Activated T-cell treated with anti-CD3 and anti-CD28 coated beads, Interleukin-2, amount 50 U/mL, for 72 hours (primary cell): ENCODE measurements at places on chromosomes 12 and 14. TPM values are rescaled to one million over a fixed set of nuclear protein-coding genes. Genes with fewer than 3 reads are reported as not detected.

- H3K27me3 ChIP-seq = no peaks in the 10 kb centered on the region
- H3K36me3 ChIP-seq = no peaks in the 10 kb centered on the region
- H3K27ac ChIP-seq = no peak overlapping the region
- no peak for DNase-seq
Measured at GRCh38 chr12:87270919-87271318, 758.3 kb downstream of the C12orf50 start.

- no peaks in the 10 kb centered on the region for H3K4me1 ChIP-seq
- no peak overlapping the region for H3K4me3 ChIP-seq
- H3K36me3 ChIP-seq = no peaks in the 10 kb centered on the region
- no peak for DNase-seq
Measured at GRCh38 chr12:67220065-67220464, 49.1 kb upstream of the CAND1 start.

GRCh38 chr12:48334808-48335207 lies 15.9 kb downstream of the ZNF641 start:
- no peak overlapping the region for H3K4me3 ChIP-seq
- DNase-seq = no peak
- no peaks in the 10 kb centered on the region for H3K27me3 ChIP-seq
- no peak overlapping the region for H3K27ac ChIP-seq
- H3K36me3 ChIP-seq = no peaks in the 10 kb centered on the region

DNA sequence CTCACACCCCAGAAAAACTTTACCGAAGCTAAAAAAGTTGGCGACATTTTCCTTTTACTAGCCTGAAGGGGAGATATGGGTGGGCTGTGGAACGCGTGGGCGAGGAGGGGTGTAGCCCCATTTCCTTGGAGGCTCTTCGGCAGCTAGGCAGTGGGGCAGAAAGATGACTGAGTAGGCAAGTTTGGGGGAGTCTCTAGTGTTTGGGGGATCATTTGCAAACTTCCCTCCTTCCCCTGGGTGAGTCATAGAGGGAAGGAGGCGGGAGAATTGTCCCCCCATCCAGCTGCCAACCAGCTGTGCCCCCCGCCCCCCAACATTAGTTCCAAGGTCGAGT lies 2.3 kb downstream of the GLI1 start:
- H3K4me1 ChIP-seq = peaks cover 74% of the 10 kb centered on the region
- H3K36me3 ChIP-seq = peaks cover 1% of the 10 kb centered on the region
- no peak overlapping the region for H3K27ac ChIP-seq

The RIPK3 gene
- total RNA-seq = 18.6 TPM

The SDR9C7 gene
- 0.14 TPM for total RNA-seq

The RBM19 gene
- 84.8 TPM for total RNA-seq

DNA sequence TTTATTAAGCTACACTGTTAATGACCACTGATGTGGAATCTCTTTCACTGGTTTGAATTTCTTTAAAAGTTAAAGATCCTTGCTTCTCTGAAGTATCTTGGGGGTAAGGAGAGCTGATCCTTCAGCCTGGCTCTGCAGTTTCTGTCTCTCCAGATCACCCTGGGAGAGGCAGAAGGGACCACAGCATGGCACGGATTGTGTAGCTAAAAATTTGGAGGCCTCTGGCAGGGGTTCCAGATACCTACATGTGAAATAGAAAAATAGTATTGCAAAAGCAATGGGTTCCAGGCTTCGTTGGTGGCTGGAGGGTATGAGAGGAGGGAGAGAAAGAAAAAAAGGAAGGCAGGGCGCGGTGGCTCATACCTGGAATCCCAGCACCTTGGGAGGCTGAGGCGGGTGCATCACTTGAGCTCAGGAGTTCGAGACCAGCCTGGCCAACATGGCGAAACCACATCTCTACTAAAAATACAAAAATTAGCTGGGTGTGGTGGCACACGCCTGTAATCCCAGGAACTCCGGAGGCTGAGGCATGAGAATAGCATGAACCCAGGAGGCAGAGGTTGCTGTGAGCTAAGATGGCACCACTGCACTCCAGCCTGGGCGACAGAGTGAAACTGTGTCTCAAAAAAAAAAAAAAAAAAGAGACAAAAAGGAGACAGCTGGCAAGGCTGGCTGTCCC lies 3.4 kb downstream of the CHST11 start:
- peaks cover 12% of the 10 kb centered on the region for H3K36me3 ChIP-seq
- H3K4me3 ChIP-seq = peak overlapping the region; percentile 99
- no peaks in the 10 kb centered on the region for H3K27me3 ChIP-seq
- no peak for DNase-seq
- H3K27ac ChIP-seq = peak overlapping the region; percentile 97

GRCh38 chr12:3119192-3119755 lies 42.1 kb downstream of the TSPAN9 start:
- no peak overlapping the region for H3K27ac ChIP-seq
- peaks cover 21% of the 10 kb centered on the region for H3K4me1 ChIP-seq
- no peaks in the 10 kb centered on the region for H3K36me3 ChIP-seq
- peaks cover 20% of the 10 kb centered on the region for H3K27me3 ChIP-seq

DNA sequence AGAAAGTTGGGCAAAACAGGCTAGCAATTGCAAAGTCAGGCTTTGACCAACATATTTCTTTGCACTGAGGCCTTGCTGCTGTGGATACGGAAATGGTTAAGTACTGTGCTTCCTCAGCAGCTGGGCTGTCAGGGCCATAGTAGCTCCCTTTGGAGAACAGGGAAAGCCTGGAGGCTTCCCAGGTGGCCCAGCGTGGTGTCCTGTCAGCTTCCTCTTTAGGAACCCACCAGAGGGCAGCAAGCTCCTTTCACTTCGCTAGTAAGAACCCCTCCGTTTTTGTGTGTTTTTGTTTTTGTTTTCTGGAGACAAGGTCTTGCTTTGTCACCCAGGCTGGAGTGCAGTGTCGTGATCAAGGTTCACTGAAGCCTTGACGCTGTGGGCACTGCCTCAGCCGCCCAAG lies 1.7 kb upstream of the CFAP251 start:
- H3K27ac ChIP-seq = no peak overlapping the region
- no peak overlapping the region for H3K4me3 ChIP-seq
- no peaks in the 10 kb centered on the region for H3K27me3 ChIP-seq
- DNase-seq = no peak
- peaks cover 13% of the 10 kb centered on the region for H3K36me3 ChIP-seq

- peaks cover 26% of the 10 kb centered on the region for H3K4me1 ChIP-seq
- DNase-seq = no peak
- no peaks in the 10 kb centered on the region for H3K36me3 ChIP-seq
- no peak overlapping the region for H3K4me3 ChIP-seq
- H3K27ac ChIP-seq = no peak overlapping the region
Measured at GRCh38 chr12:89391726-89392336, 39.5 kb upstream of the DUSP6 start.

- DNase-seq = no peak
- H3K4me3 ChIP-seq = no peak overlapping the region
- no peak overlapping the region for H3K27ac ChIP-seq
- H3K27me3 ChIP-seq = no peaks in the 10 kb centered on the region
Measured at GRCh38 chr12:96392397-96392796, 7.8 kb downstream of the CDK17 start.

The TMCC3 gene
- 0.77 TPM for total RNA-seq

The FGF6 gene
- total RNA-seq = not detected

DNA sequence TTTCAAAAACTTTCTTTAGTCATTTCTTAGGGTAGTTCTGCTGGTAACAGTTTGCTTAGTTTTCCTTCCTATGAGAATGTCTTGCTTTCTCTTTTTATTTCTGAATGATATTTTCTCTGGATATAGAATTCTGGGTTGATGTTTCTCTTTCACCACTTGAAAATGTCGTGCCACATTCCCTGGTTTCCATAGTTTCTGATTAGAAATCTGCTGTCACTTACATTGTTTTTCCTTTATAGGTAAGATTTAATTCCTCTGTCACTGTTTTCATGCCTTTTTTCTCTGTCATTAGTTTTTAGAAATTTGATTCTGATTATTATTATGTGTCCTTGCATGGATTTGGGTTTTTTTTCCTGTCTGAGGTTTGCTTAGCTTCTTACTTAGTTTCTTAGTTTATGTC lies 77.3 kb upstream of the PCNX4 start:
- H3K4me3 ChIP-seq = no peak overlapping the region
- no peaks in the 10 kb centered on the region for H3K27me3 ChIP-seq
- no peak for DNase-seq

The TMTC2 gene
- 4.7 TPM for total RNA-seq

DNA sequence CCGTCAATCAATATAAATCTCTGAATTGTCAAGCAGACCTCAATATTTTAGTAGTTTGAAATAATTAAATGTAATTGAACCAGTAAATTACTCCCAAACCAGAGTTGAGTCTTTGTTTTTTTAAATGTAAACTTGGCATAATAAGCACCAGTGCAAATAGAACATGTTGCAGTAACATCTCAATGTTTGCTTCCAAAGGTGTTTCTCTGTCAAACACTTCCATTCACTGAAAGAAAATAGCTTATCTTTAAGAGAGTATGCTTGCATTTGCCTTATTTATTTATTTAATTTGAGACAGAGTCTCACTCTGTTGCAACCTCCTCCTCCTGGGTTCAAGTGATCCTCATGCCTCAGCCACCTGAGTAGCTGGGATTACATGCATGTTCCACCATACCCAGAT lies 39.9 kb upstream of the EGLN3 start:
- peaks cover 8% of the 10 kb centered on the region for H3K4me1 ChIP-seq
- H3K36me3 ChIP-seq = no peaks in the 10 kb centered on the region
- H3K27ac ChIP-seq = peak overlapping the region; percentile 8
- no peak for DNase-seq
- no peaks in the 10 kb centered on the region for H3K27me3 ChIP-seq

GRCh38 chr12:108313241-108313605 lies 25.9 kb downstream of the CMKLR1 start:
- no peak overlapping the region for H3K4me3 ChIP-seq
- no peaks in the 10 kb centered on the region for H3K36me3 ChIP-seq
- peaks cover 16% of the 10 kb centered on the region for H3K4me1 ChIP-seq
- H3K27me3 ChIP-seq = no peaks in the 10 kb centered on the region
- H3K27ac ChIP-seq = no peak overlapping the region

- no peak for DNase-seq
- no peak overlapping the region for H3K4me3 ChIP-seq
- H3K27me3 ChIP-seq = no peaks in the 10 kb centered on the region
- no peak overlapping the region for H3K27ac ChIP-seq
- no peaks in the 10 kb centered on the region for H3K36me3 ChIP-seq
Measured at GRCh38 chr12:127664901-127665300, 602.1 kb upstream of the TMEM132C start.

DNA sequence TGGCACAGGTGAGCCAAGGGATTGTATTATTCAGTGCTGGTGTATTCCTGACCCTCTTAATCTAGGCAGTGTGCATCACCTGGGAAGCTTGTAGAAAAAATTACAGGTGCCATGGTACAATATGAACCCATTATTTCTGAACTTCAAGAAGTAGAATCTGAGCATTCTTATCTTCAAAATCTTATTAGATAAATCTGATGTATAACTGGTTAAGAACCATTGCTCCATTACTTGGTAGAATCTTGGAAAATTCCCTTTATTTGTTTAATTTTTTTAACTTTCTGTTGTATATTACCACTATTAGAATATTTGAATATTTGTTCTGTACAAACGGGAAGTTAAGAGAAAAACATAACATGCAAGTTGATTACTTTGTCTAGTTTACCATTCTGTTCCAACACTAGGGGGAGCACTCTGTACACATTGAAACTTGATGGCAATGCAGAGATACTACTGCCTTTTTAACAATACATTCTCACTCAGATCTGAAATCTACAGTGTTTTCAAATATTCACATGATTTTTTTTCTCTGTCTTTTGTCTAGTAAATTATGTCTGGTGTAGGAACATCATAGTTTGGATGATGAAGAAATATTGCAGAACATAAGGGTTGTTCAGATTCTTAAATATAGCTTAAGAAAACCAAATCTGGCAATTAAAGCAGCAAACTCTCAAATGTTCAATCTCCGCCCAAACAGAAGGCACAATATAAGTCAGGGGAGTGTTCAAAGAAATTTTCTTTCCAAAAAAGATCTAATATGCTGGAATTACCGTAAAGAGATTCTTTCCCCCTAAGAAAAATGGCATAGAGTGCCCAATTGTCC lies 196.6 kb downstream of the PCNX1 start:
- no peak overlapping the region for H3K4me3 ChIP-seq
- DNase-seq = peak; percentile 28
- H3K4me1 ChIP-seq = no peaks in the 10 kb centered on the region

GRCh38 chr12:71438670-71439361 lies 782 bp upstream of the LGR5 start:
- H3K36me3 ChIP-seq = peaks cover 12% of the 10 kb centered on the region
- no peak for DNase-seq
- no peak overlapping the region for H3K27ac ChIP-seq
- peaks cover 83% of the 10 kb centered on the region for H3K27me3 ChIP-seq
- peaks cover 23% of the 10 kb centered on the region for H3K4me1 ChIP-seq

GRCh38 chr14:77059276-77059915 lies 30.9 kb upstream of the IRF2BPL start:
- no peaks in the 10 kb centered on the region for H3K27me3 ChIP-seq
- no peak overlapping the region for H3K4me3 ChIP-seq
- H3K27ac ChIP-seq = no peak overlapping the region
- no peak for DNase-seq
- no peaks in the 10 kb centered on the region for H3K36me3 ChIP-seq

DNA sequence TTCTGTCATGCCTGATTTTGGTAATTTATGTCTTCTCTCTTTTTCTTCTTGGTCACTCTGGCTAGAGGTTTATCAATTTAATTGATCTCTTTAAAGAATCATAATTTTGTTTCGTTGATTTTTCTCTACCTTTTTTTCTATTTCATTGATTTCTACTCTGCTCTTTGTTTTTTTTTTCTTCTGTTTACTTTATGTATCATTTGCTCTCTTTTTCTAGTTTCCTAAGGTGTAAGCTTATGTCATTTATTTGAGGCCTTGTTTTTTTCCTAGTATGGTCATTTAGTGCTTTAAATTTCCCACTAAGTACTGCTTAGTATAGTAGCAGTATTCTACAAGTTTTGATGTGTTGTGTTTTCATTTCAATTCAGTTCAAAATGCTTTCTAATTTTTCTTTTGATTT lies 89.6 kb downstream of the BRMS1L start:
- no peaks in the 10 kb centered on the region for H3K27me3 ChIP-seq
- peaks cover 2% of the 10 kb centered on the region for H3K36me3 ChIP-seq
- DNase-seq = no peak
- no peak overlapping the region for H3K4me3 ChIP-seq
- peak overlapping the region; percentile 30 for H3K27ac ChIP-seq

DNA sequence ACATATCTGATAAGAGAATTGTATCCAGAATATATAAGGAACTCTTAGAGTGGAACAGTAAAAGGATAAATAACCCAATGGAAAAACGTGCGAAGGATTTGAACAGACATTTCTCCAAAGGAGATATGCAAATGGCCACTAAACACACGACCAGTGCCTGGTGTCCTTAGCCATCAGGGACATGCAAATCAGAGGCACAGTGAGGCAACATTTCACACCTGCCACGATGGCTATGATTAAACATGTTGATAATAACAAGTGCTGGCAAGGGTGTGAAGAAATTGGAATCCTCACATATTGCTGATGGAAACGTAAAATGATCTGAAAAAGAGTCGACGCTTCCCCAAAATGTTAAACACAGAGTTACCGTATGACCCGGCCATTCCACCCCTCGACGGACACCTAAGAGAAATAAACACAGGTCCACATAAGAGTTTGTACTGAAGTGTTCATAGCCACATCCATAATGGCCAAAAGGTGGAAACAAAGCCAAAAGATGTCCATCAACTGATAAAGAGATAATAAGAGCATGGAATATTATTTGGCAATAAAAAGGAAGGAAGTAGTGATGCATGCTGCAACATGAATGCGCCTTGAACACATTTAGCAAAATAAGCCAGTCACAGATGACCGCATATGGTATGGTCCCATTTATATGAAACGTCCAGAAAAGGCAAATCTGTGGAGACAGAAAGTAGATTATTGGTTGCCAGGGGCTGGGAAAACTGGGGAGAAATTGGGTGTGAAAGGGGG lies 6.3 kb upstream of the TMEM121 start:
- H3K36me3 ChIP-seq = no peaks in the 10 kb centered on the region
- no peak overlapping the region for H3K27ac ChIP-seq
- no peaks in the 10 kb centered on the region for H3K4me1 ChIP-seq

The FAM186B gene
- total RNA-seq = 0.74 TPM
